Activated naive CD4-positive, alpha-beta T cell treated with anti-CD3 and anti-CD28 coated beads, Interleukin-2, amount 50 U/mL, for 72 hours (primary cell): ENCODE measurements at places on chromosomes 11 and 22. TPM values are rescaled to one million over a fixed set of nuclear protein-coding genes. Genes with fewer than 3 reads are reported as not detected.

The SYT7 gene
- total RNA-seq: not detected

DNA sequence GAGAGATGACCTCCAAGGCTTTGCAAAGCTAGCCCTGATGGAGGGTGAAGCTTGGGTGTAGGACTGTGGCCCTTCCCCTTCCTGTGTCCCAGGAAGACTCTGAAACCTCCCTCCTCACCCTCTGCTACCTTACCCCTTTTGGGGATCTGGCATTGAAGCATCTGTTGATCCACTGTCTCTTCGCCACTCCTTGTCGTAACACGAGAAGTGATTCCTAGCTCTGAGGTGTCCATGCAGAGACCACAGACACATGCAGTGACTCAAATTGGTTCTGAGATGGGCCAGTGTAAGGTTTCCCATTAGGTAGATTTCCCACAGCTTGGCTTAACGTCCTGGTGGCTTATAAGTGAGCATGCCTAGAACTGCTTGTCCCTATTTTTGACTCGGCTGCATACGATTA is 101.4 kb downstream of the ZBTB16 start:
- DNase-seq: no peak

GRCh38 chr11:126154691-126155090 is 56.8 kb downstream of the RPUSD4 start:
- DNase-seq: no peak

- DNase-seq: peak; percentile 57
Measured at GRCh38 chr11:108733479-108734116, 68.7 kb downstream of the DDX10 start.

The PNPLA3 gene
- total RNA-seq: 0.58 TPM

DNA sequence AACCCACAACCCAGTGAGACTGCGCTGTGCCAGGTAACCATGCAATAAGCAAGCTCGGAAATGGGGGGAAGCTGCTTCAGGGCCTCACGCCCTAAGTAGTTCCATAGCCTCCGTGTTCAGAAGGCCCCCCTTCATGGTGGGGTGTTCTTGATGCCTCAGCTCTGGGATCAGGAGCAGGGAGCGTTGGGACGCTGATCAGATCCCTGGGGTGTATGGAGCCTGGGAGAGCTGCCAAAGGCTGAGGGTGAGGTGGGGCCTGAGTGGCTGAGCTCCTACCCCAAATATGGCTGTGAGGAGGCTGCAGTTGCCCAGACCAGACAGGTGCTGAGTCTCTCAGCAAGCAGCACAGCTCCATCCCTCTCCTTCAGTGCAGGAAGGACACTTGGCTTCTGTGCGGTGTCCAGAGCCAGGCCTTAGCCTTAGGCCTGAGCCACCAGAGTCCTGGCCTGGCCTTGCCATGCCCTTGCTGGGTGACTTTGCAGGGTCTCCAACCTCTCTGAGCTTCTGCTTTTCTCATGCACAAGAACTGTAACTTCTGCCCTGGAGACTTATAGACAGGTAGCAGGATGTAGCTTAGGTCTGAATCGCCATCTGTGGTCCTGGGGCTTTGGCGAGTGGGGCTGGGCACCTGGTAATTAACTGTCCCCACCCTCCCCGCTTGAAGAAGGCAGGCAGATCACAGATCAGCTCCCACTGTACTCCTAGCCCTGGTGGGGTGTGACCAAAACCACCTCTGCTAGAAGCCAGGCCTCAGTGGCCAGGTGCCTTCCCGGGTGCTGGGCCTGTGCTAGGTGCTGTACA is 5.3 kb downstream of the MMP11 start:
- DNase-seq: no peak

DNA sequence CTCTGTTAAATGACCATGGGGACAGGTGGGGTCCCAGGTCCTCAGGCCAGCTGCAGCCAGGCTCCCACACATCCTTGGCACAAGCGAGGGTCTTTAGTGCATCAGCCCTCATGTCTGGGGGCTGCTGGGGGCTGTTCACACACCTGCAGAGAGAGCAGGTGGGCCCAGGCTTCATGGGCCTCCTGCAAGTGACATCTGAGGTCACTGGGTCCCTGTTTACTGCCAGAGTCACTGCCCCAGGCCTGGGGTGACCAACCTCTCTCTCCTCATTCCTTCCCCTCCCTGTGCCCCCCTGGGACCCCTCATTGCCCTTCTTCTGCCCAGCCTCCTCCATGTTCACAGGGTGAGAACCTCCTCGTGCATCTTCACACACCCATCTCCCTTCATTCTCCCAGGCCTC is 92.4 kb downstream of the RTL6 start:
- no peak for DNase-seq

DNA sequence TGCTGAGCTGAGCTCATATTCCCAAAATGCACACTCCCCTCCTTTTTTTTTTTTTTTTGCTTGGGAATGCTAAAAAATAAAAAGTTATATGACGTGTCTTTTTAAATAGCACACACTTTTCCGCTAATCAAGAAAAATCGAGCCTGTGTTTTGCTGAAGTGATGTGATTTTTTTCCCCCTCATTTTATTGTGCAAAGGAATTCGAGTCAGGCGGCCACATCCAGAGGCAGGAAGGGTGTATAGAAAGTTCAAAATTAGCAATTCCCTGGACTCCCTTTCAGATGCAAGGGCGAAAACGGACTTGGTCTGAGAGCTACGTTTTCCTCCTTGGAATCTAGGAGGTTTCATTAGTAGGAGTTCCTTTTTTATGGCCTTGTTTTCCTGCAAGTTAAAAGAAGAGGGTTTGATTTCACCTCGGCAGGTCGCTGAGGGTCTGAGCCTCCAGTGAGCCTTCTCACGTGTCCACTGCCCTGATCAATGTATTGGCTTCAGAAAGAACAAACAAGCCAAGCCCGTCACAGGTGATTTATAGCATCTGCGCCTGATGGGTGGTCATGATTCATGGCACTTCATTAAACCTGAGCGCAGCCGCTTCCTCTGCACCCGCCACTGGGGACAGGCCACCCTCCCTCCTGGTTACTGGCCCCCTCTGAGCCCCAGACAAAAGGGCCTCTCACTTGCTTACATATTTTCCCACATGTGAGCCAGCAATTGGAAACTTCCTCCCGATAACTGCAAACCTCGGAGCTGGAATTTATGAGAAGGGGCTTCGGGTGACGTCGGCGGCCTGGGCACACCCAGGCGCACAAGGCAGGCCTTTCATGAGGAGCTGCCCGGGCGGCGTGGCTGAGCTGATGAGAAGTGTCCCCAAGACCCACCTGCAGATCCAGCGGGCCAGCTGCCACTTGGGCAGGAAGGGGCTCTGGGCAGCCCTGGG is 64.4 kb upstream of the LINC01488 start:
- DNase-seq: no peak

DNA sequence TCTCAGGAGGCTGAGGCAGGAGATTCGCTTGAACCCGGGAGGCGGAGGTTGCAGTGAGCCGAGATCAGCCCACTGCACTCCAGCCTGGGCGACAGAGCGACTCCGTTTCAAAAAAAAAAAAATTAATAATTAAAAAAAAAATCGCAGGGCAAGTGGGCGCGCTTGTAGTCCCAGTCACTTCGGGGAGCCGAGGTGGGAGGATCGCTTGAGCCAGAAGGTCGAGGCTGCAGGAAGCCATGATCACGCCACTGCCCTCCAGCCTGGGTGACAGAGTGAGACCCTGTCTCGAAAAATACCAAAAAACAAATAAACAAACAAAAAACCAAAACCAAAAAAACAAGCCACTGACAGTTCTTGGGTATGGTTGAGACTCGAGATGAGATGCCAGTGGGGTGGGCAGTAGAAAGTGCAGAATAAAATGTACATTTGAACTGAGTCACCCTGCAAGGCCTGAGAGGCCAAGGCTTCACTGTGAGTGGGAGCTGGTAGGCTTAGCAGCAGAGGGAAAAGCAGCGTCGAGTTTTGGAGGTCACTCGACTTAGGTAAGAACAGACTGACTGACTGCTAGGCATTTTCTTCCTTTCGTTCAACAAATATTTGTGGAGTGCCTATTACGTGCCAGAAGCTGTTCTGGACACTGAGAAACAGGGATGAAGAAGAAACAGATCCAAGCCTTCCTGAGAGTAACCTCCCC is 635 bp upstream of the LDHA start:
- DNase-seq: peak; percentile 19

The TLCD5 gene
- not detected for total RNA-seq

The OR51B4 gene
- not detected for total RNA-seq

DNA sequence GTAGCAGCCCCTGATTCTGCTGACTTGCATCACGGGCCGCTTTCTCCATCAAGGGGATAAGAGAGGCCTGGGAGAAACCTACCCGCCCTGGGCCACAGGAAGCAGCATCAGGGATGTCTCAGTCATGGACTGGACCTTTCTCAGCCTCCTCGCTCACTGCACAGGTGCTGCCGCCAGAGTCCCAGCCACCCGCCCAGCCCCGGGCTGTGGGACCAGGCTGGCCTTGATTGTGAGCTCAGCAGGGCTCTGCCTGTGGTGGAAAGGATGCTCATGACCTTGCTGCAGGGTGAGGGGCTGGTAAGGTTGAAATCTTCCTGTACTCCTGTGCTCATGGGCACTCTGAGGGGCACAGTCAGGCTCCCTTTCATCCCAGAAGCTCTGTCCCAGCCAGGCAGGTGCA is 26.0 kb upstream of the GGTLC2 start:
- no peak for DNase-seq

The CRYBB1 gene
- total RNA-seq: not detected

GRCh38 chr22:23246982-23247766 is 66.9 kb downstream of the BCR start:
- DNase-seq: no peak

DNA sequence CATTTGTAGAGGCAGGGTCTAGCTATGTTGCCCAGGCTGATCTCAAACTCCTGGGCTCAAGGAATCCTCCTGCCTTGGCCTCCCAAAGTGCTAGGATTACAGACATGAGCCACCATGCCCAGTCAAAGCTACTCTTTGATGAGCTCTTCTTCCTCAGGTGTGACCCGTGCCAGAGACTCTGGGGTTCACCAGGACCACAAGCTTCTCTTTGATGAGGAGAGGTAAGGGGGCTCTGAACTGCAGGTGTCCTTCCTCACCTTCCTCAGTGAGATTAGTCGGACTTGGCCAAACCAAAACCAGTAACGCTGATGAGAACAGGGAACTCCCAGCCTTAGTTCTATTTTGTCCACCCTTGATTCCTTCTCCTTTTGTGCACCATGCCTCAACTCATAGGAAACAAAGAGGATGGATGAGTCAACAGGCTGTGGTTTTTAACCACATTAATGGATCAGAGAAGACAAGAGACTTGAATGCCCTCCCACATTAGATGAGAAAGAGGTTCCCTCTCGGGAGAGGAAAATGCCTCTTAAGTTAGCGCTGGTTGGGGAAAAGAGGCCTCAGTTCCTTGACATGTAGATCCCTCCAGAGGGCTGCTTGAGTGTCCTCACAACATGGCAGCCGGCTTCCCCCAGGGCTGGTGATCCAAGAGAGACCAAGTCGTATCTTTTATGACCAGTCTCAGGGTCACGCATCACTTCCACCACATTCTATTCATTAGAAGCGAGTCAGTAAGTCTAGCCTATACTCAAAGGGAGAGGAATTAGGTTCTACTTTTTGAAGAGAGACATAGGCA is 25.7 kb upstream of the CTR9 start:
- DNase-seq: peak; percentile 62

- DNase-seq: no peak
Measured at GRCh38 chr11:1373536-1374214, 16.1 kb upstream of the BRSK2 start.

GRCh38 chr22:36156515-36157419 is 3.8 kb downstream of the APOL3 start:
- DNase-seq: peak; percentile 75

The OR5I1 gene
- not detected for total RNA-seq

GRCh38 chr11:86695373-86695772 is 23.0 kb upstream of the ME3 start:
- DNase-seq: no peak

DNA sequence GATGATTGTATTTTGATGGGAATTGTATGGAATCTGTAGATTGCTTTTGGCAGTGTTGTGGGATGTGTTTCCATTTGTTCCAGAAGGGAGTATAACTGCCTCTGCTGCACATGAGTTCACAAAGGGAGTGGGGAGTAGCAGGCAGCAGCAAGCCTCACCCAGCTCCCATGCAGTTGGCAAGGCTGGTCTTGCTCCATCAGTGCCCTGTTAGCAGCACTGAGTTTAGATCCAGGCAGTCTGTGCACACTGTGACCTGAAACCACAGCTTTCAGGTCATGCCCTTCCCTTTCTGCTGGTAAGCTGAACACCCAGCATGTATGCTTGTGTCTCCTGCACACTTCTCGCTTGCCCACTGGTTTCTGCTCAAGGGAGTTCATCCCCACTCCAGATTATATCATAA is 3.7 kb upstream of the NUCB2 start:
- DNase-seq: no peak

The SCGB1D2 gene
- total RNA-seq: not detected

DNA sequence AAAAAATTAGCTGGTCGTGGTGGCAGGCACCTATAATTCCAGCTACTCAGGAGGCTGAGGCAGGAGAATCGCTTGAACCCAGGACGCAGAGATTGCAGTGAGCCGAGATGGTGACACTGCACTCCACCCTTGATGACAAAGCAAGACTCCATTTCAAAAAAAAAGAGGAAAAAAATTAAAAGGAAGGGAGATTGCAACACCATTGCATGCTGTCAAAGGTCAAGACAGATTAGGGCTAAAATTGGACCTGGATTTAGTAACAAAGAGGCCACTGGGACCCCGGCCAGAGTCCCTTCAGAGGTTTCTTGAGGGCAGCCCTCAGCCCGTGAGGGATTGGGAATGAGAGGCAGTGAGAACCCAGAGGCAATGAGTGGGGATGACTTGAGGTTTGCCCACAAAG is 8.2 kb upstream of the MAFF start:
- DNase-seq: no peak

GRCh38 chr11:62512961-62513360 is 33.6 kb downstream of the AHNAK start:
- no peak for DNase-seq

- no peak for DNase-seq
Measured at GRCh38 chr11:19868281-19868821, 155.7 kb downstream of the NAV2 start.

DNA sequence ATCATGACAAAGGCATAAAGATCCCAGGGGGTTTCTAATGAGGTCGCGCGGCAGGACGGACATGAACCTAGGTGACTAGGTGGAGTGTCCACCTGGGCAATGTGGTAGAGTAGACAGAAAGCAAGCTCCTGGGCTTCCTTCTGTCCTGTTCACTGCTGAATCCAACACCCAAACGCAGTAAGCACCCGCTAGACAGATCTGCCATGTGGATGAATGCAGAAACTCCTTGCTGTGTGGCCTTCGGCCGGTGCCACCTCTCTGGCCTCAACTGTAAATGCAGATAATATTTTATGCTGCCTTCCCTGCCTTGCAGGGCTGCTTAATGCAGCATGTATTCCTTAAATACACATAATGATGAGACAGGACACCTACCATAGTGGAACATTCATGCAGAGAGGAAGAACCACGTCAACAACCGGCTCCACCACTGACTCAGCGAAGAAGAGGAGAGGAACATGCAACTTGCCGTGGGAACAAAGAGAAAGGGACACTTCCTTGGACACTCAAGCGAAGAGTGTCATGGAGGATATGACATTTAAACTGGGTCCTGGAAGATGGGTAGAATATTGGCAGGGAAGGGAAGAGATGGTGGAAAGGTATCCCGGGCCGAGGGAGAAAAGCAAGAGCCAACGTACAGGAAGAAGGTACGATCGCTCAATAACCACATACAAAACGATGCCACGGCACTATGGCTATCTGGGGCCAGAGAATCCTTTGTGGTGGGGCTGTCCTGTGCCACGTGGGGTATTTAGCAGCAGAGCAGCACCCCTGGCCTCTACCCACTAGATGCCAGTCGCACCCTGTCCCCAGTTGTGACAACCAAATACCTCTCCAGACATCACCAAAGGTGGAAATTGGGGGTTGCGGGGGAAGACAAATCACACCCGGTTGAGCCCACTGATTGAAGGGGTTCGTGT is 30.8 kb downstream of the MYH9 start:
- no peak for DNase-seq

- peak; percentile 80 for DNase-seq
Measured at GRCh38 chr22:46542011-46542985, 4.9 kb upstream of the CELSR1 start.

- peak; percentile 51 for DNase-seq
Measured at GRCh38 chr11:119370486-119371046, 10.9 kb downstream of the USP2 start.
